Left renal cortex interstitium (tissue), 4 donors: ENCODE measurements at places on chromosomes 12 and 14. TPM values are rescaled to one million over a fixed set of nuclear protein-coding genes. Genes with fewer than 3 reads are reported as not detected.

DNA sequence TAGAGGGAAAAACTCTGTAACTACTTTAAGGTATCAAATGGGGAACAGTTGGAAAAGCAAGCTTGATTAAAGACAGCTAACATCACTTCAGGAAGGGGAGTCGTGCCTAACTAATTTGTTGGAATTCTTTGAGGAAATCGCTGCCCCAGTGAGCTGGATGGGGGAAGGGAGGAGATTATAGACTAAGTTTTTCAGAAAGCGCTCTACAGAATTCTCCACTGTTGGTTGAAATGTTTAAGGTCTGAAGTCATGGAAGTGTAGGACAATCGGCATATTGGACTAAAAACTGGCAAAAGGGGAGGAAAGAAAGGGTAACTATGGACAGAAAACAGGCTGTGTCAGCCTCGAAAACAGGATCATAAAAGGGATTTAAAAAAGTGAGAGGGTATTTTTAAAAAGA lies 229.9 kb upstream of the HMGA2 start:
- no peak for DNase-seq

DNA sequence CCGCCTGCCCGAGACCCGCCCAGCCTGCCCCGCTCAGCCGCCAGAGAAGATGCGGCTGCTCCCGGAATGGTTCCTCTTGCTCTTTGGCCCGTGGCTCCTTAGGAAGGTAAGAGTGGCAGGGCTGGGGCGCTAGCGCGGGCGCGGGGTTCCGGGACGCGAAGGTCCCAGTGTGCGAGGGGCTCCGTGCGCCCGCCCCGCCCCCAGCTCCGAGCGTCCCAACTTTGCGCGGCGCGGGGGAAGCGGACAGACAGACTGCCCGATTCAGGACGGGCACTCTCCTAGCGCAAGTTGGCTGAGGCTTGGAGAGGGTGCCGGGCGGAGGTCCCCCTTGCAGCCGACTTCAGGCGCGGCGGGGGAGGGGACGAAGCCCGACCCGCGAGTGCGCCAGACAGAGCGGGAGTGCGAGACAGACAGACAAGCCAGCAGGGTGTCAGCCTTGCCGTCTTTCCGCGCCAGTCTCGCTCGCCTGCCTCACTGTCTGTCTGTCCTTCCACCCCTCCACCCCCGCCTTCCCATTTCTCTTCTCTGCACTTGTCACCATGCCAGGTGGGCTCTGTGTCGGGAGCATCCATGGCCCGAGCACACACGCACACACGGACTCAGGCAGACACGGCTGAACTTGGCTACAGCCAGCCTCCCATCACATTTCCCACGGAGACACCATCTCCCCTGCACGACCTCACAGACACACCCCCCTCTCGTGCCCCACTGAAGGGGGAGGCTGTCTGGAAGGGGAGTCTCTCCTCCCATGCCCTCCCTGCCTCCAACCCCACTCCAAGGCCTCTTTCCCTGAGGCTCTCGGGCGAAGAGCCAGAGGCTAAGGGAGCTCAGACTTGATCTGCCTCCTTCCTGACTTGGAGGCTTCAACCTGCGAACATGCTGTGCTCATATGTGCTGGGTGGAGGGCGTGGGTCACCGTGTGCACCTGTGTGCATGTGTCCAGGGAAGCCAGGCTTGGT lies 606 bp downstream of the NXPH4 start:
- DNase-seq = no peak

Gene NPFF
- 1.3 TPM for polyA plus RNA-seq

Gene P2RX2
- 1.3 TPM for polyA plus RNA-seq

- no peak for DNase-seq
These were observed 27.2 kb upstream of the ALG10 start for GRCh38 chr12:33994857-33995808.

Gene ALDH2
- 123 TPM for polyA plus RNA-seq

Gene APOLD1
- polyA plus RNA-seq = 9.0 TPM

DNA sequence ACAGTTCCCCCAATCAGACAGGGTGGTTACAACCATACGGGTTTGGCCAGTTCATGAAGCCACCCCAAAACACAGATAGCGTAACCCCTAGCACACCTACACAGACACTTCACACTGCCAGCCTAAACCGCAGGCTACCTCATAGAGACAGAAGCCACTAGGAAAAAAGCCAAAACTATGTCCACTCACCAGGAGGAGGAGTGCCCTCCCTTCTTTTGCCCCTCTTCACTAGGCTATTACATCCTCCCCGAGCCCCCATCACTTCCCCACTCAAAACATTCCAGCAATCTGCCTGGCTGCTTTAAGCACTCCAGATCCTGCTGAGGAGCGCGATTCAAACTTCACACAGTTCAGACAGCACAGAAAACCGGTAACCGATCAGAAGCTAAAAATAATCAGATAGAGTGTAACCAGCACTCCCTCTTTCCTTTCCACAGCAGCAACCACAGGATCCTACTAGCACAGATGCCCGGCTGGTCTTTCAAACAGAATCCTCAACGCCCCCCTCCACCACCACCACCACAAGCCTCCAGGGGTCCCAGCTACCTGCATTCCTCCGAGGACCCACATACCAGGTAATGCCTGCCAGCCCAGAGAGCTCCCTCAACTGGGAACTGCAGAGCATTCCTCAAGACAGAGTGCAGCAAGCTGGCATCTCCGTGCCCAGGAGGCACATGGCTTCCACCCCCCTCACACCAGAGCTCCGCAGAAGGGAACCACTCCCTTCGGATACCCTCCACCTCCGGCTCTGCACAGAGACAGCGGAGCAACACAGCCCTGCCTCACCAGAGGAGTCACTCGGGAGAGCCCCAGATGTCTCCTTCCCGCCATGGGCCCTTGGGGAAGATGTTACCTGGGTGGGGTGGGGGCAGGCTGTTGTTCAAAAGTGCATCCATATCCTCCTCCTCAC lies 1.5 kb downstream of the CHD4 start:
- DNase-seq = no peak

DNA sequence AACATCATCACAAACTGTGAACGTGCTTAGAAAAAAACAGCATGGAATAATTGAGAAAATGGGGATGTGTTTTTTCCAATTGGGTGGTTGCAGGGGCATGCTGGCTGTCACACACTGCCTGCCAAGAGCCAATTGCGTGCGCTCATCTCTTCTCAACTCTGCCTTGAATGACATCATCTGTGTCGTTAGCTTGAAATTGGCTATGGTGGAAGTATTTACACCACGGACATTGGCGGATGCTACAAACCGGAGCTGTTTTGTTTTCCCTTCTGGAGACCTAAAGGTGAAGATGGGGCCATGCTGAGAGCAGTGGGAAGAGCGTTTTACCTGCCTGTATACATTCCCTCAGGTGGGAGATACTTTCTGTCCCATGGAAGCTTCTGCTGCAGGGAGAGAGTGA lies 71.5 kb downstream of the PRMT8 start:
- DNase-seq = no peak

DNA sequence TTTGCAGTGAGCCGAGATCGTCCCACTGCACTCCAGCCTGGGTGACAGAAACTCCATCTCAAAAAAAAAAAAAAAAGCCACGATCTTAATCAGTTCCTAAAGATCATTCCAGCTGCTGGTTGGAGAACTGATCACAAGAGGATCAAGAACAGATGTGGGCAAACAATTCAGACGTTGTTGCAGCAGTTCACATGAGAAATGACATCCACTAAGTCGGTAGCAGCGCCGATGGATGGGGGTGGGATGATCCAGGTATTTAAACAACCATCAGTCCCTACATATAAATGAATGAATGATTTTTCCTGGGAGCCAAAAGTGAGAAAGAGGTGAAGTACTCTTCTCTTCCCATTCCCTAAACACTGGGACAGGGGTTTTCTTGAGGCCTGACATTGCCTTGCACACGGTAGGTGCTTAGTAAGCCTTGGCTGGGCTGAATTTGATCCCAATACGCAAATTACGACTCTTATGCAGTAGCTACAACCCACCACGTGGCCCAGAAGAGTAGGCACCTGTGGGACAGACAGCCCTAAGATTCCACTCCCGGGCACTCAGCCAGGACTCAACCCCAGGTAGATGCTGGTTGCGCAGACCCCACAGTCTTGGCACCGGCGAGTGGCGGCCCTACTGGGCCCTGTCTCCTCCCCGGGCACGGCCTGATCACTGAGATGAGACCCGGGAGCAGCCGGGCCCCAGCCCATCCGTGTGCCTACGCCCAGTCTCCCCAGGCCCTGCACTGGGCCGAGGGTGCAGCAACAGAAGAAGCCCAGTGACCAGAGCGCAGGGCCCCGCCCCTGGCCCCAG lies 565 bp downstream of the SPRYD3 start:
- no peak for DNase-seq
